ENCODE measurements at places on chromosomes 12 and 14.
A peak's percentile ranks its signal among the peaks of the same experiment; 100 is the strongest.

- DNase-seq = no peak
Observed at GRCh38 chr12:14613718-14614117, 46.0 kb upstream of the PLBD1 start.

GRCh38 chr12:5096241-5096924 is 52.7 kb downstream of the KCNA5 start:
- no peak for DNase-seq

GRCh38 chr12:79378496-79378895 is 312.3 kb downstream of the PAWR start:
- no peak for DNase-seq

GRCh38 chr12:108052260-108052659 is 76.8 kb upstream of the WSCD2 start:
- DNase-seq = no peak

DNA sequence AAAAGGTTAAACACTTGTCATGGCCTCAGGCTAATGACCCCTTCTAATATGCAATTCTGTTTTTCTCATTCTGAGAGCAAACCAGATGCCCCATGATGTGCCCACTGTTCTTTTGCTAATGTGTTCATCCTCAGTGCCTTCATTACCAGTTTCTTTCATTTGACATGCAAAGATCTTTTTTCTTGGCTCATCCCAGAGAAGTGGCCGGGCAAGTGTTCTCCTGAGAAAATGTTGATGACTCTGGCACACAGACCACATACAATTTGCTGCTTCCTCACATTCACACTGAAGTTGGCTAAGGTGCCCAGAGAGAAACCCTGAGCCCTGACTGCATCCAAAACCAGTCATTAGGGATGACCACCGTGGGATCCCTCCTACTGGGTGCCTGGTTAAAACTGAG is 833.3 kb downstream of the DIO2 start:
- peak; percentile 60 for DNase-seq

DNA sequence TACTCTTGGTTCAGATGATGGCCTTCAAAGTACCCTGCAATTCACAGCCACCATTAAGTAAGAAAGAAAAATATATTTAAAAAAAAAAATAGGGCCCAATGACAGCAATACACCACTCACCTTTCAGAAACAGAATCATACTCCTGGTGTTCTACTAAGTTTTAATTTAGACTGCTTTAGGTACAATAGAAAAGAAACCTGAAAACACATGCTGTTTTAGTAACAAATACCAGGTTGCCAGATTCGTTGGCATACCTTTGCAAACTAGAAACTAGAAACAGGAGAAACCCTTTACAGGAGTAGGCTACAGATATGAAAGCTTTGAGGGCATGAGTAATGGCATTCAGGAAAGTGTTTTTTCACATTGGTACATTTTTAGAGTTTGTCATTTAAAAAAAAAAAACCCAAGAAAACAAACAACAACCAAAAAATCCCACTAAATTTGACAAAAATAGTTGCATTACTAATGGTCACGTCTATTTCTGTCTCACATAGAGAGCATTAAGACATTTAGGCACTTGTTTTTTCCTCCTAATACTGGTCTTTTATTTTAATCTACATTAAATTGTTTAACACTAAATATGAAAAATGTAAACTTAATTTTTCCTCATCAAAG is 4.0 kb downstream of the SIX1 start:
- DNase-seq = no peak

DNA sequence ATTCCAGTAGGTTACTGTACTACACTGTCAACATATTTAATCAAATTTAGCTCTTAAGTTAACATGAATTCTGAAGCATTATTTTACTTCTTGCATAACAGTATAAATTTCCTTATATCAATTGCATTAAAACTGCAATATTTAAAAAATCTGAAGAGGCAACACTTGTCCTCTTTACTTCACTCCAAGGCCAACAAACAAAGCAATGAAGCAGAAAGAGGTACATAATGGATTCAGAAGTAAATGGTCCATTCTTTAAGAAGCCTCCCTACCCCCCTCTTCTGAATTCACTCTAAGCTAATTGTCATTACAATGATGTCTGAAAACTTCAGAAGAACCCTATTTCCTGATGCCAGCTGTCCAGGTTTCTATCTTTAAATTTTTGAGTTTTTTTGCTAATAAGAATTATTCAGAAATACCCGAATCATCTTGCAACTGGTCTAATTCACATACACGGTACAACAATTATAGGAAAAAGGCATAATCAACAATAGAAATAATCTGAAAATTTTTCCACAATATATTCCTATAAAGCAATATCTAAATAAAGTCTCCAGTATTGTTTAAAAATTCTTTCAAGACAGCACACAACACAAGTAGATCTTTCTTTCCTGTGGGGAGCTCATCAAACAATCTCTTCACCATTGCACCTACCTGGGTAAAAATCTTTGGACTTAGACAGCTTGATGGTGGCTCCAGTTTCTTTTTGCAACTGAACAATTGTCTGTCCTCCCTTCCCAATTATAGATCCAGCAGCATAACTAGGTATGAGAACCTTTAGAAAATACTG is 2.9 kb downstream of the NOVA1 start:
- DNase-seq = no peak

GRCh38 chr12:67645126-67645525 is 3.4 kb upstream of the DYRK2 start:
- no peak for DNase-seq

DNA sequence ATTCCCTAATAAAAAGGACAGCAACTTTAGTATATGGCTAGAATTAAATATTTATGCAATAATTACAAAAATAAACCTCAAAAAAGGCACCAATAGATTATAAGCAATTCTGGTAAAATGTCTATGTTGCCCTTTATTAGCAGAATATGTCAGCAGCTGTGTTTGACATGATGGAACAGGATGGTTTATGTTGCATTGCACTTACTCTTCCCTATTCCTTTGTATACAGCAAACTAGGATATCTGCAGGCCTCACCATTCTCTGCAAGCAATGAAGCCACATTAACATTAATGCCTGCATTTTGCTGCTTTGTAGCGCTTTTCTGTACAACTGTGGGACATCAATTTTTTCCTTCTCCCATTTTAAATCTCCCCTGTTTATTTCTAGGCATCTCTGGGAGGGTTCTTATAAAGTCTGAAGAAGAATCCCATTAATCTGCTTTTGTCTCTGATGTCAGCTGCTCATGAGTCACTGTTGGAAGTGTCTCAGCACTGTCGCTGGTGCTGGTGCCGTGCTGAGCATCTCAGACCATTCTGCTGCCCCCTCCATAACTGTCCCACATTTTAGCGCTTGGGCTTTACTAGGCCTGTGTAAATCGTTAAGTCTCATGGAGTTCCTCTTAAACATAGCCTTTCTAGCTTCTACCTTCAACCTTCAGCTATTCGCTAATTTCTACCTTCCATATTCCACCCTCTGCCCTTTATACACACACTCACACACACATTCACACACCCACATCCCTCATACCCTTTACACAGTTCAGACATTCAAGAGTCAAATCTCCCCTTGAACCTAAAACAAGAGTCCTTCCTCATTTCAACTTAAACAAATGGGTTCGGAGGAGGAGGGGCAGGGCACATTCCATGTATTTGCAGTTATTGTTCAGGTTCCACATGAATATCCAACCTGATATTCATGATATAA is 64.4 kb upstream of the TRHDE start:
- no peak for DNase-seq

DNA sequence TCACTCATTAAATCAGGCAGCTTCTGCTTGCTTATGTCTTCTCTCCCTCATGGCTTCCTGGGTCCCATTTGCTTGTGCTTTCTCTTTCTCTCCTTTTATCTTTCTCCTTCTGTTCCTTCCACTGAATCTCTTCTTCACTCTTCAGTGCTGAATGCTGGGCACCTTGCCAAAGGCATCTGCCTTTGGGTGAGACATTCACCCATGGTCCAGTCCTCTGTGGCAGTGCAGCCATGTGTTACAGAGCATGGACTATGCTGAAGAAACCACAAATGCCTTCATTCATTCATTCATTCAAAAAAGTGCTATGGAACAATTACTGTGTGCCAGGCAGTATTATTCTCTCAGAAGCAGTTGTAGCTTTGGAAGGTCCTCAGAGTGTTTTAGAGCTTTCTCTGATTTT is 344.4 kb upstream of the STXBP6 start:
- no peak for DNase-seq

DNA sequence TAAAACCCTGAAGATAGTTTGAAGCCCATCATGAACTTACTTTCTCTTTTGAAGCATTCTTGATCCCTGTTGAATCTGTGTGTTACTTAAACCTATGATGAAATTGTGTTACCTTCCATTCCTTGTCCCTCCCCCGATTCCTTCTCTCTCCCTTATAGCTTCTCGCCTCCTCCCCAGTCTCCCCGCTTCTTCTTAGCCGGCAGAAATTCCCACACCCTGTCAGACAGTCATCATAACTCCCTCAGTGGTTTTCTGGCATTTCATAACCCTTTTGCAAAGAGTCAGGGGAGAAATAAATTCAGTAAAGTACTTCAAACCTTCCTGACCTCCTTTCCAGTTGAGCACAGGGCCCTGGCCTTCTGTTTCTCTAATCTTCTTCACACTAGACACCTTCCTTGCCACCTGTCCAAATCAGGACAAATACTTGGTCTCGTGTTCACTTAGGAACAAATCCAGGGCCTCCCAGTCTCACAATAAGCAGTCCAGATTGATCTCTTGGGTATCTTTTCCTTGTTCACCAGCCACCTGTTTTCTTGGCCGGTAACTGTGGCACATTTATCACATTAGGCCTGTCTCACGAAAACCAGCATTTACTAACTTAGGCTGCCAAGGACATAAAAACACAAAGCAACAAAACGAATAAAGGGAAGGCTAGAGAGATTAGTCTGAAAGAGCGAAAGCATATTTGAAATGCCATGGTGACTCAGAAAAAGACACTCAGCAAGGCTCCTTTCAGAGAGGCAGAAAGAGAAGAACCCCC is 355.9 kb downstream of the TMTC2 start:
- no peak for DNase-seq

GRCh38 chr12:101783150-101783549 is 43.9 kb upstream of the SYCP3 start:
- DNase-seq = no peak

DNA sequence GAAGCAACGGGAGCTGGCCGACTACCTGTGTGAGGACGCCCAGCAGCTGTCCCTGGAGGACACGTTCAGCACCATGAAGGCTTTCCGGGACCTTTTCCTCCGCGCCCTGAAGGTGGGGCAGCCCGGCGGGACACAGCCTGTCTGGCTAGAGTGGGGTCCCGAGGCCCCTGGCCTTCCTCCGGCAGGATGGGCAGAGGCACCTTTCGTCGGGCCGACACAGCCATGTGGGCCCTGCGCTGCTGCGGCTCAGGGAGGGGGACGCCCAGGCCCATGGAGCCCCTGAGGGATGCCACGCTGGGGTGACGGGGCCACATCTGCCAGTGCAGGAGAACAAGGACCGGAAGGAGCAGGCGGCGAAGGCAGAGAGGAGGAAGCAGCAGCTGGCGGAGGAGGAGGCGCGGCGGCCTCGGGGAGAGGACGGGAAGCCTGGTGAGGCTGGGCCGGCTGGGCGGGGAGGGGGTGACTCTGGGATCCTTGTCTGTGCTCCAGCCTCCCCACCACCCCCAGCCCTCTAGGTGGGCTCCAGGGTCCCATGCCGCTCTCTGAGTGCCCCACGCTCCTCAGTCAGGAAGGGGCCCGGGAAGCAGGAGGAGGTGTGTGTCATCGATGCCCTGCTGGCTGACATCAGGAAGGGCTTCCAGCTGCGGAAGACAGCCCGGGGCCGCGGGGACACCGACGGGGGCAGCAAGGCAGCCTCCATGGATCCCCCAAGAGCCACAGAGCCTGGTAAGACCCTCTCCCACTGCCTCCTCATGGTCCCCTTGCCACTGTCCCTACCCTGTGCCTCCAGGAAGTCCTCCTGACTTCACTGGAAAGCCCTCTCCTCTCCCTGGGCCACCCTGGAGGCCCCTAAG is 10.9 kb upstream of the ADSS1 start:
- DNase-seq = no peak

GRCh38 chr12:2783936-2784600 is 10.7 kb upstream of the FKBP4 start:
- DNase-seq = peak; percentile 88

Measured in H9 (cell line).